ENCODE measurements at places on chromosomes 7 and 10.
A peak's percentile ranks its signal among the peaks of the same experiment; 100 is the strongest.

- peaks cover 5% of the 10 kb centered on the region for H3K27me3 ChIP-seq
- no peak overlapping the region for H3K27ac ChIP-seq
- DNase-seq = no peak
Measured at GRCh38 chr10:13868528-13869294, 281.9 kb downstream of the PRPF18 start.

- H3K27ac ChIP-seq = no peak overlapping the region
- H3K4me3 ChIP-seq = no peak overlapping the region
- DNase-seq = no peak
- H3K4me1 ChIP-seq = no peaks in the 10 kb centered on the region
- no peaks in the 10 kb centered on the region for H3K27me3 ChIP-seq
Measured at GRCh38 chr7:66804001-66804400, 63.5 kb downstream of the RABGEF1 start.

DNA sequence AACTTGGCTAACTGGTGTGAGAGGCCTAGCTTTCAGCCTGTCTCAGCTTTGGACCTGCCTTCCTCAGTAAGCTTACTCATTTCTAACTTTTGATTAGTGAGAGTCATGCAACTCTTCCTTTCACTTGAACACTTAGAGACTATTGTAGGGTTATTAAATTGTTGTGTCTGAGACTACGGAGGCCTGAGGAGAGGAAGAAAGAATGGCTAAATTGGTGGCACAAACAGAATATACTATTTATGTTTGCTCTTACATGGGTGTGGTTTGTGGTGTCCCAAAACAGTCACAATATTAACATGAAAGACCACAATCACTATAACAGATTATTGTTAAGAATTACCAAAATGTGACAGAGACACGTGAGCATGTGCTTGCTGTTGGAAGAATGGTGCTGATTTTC, 82.1 kb downstream of the TRIM24 start:
- H3K4me3 ChIP-seq = no peak overlapping the region
- no peaks in the 10 kb centered on the region for H3K27me3 ChIP-seq
- no peak for DNase-seq
- H3K27ac ChIP-seq = no peak overlapping the region
- H3K4me1 ChIP-seq = no peaks in the 10 kb centered on the region

GRCh38 chr10:69434169-69434568, 17.1 kb upstream of the TSPAN15 start:
- H3K36me3 ChIP-seq = no peaks in the 10 kb centered on the region
- H3K27me3 ChIP-seq = peaks cover 15% of the 10 kb centered on the region
- H3K27ac ChIP-seq = no peak overlapping the region
- no peak for DNase-seq

DNA sequence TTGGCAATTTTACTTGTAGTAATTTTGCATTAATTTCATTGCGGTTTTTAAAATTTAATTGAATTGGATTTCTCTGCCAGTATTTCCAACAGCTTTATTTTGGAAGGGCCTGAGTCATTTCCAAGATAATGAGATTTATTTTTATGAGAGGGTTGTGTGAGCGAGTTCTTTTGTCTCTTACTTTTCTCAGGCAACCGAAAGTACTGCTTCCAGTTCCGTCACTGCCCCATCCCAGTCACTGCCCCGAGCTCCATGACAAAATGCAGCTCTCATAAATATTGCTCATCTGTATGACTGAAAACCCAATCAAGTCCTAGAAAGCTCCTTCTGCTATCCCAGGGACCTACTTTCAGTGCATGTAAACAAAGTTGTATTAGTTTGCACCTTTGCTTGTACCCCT, 468.4 kb upstream of the SEMA3D start:
- no peak overlapping the region for H3K4me3 ChIP-seq
- H3K27ac ChIP-seq = no peak overlapping the region
- no peaks in the 10 kb centered on the region for H3K36me3 ChIP-seq
- DNase-seq = no peak
- H3K27me3 ChIP-seq = no peaks in the 10 kb centered on the region

GRCh38 chr10:32489158-32489557, 43.2 kb downstream of the CCDC7 start:
- peaks cover 52% of the 10 kb centered on the region for H3K36me3 ChIP-seq
- no peak overlapping the region for H3K4me3 ChIP-seq
- peaks cover 5% of the 10 kb centered on the region for H3K4me1 ChIP-seq
- DNase-seq = no peak

GRCh38 chr7:41912851-41913567, 210.1 kb upstream of the INHBA start:
- H3K36me3 ChIP-seq = no peaks in the 10 kb centered on the region
- H3K4me3 ChIP-seq = no peak overlapping the region
- no peak overlapping the region for H3K27ac ChIP-seq
- no peaks in the 10 kb centered on the region for H3K27me3 ChIP-seq
- DNase-seq = no peak
- H3K4me1 ChIP-seq = peaks cover 7% of the 10 kb centered on the region

GRCh38 chr7:131835141-131835540, 278.7 kb upstream of the PODXL start:
- no peaks in the 10 kb centered on the region for H3K4me1 ChIP-seq
- peaks cover 5% of the 10 kb centered on the region for H3K27me3 ChIP-seq
- H3K36me3 ChIP-seq = no peaks in the 10 kb centered on the region
- H3K4me3 ChIP-seq = no peak overlapping the region
- H3K27ac ChIP-seq = no peak overlapping the region
- no peak for DNase-seq

DNA sequence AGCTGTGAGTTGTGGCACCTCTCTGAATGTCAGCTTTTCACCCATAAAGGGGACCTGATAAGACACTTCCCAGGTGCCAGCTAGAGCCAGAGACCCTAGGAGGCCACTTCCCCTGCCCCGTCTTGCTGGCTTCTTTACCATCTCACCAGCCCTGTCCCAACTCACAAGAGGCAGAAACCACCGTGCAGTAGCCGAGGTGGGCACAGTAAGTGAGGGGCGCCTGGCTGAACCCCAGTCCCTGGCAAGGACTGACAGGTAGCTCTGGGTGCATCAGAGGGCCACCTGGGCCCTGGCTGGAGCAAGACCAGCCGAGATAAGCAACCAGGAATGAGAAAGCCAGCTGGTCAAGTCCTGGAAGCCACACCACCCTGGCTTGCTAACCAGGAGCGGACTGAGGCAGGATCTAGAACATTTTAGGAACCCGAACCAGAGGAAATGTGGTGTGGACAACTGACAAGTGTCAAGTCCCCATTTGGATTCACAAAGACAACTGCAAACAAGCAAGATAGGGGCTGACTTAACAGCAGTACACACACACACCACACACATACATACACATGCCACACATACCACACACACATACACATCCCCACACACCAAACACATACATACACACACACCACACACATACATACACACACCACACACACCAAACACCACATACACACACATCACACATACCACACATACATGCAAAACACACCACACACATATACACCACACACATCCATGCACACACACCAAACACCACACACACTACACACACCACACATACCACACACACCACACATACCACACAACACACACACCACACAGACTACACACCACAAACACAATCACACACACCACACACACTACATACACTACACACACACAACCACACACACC, 20.8 kb downstream of the OGDHL start:
- no peak for DNase-seq
- no peak overlapping the region for H3K4me3 ChIP-seq
- no peaks in the 10 kb centered on the region for H3K36me3 ChIP-seq
- H3K4me1 ChIP-seq = no peaks in the 10 kb centered on the region

GRCh38 chr10:123017421-123018165, 8.8 kb downstream of the ACADSB start:
- H3K27me3 ChIP-seq = no peaks in the 10 kb centered on the region
- no peak overlapping the region for H3K27ac ChIP-seq
- H3K4me1 ChIP-seq = peaks cover 3% of the 10 kb centered on the region

- H3K27ac ChIP-seq = no peak overlapping the region
- no peak for DNase-seq
- H3K4me3 ChIP-seq = no peak overlapping the region
- peaks cover 6% of the 10 kb centered on the region for H3K4me1 ChIP-seq
- peaks cover 3% of the 10 kb centered on the region for H3K27me3 ChIP-seq
Measured at GRCh38 chr10:110558041-110558440, 9.5 kb upstream of the SMC3 start.

- H3K4me1 ChIP-seq = no peaks in the 10 kb centered on the region
- H3K4me3 ChIP-seq = no peak overlapping the region
- H3K27me3 ChIP-seq = peaks cover 9% of the 10 kb centered on the region
- H3K27ac ChIP-seq = no peak overlapping the region
- DNase-seq = no peak
Measured at GRCh38 chr7:31020161-31020560, 31.9 kb upstream of the ADCYAP1R1 start.

GRCh38 chr10:63241841-63242281, 108.7 kb downstream of the NRBF2 start:
- H3K36me3 ChIP-seq = peaks cover 17% of the 10 kb centered on the region
- no peak for DNase-seq
- no peaks in the 10 kb centered on the region for H3K27me3 ChIP-seq
- peak overlapping the region; percentile 67 for H3K27ac ChIP-seq

GRCh38 chr7:138125598-138126111, 49.4 kb downstream of the AKR1D1 start:
- H3K4me3 ChIP-seq = no peak overlapping the region
- DNase-seq = no peak
- H3K27me3 ChIP-seq = no peaks in the 10 kb centered on the region
- no peaks in the 10 kb centered on the region for H3K36me3 ChIP-seq

GRCh38 chr7:98221611-98222532, 10.6 kb downstream of the BHLHA15 start:
- H3K27me3 ChIP-seq = no peaks in the 10 kb centered on the region
- H3K4me1 ChIP-seq = peaks cover 19% of the 10 kb centered on the region
- H3K27ac ChIP-seq = no peak overlapping the region
- H3K36me3 ChIP-seq = peaks cover 22% of the 10 kb centered on the region
- no peak for DNase-seq

GRCh38 chr10:91115618-91116390, 104.7 kb upstream of the PCGF5 start:
- H3K27me3 ChIP-seq = no peaks in the 10 kb centered on the region
- no peak overlapping the region for H3K4me3 ChIP-seq
- no peak for DNase-seq
- H3K4me1 ChIP-seq = peaks cover 2% of the 10 kb centered on the region
- H3K36me3 ChIP-seq = no peaks in the 10 kb centered on the region

GRCh38 chr10:125538947-125539731, 143.8 kb downstream of the TEX36 start:
- peaks cover 3% of the 10 kb centered on the region for H3K27me3 ChIP-seq
- no peak for DNase-seq
- H3K4me3 ChIP-seq = no peak overlapping the region
- H3K4me1 ChIP-seq = no peaks in the 10 kb centered on the region
- no peak overlapping the region for H3K27ac ChIP-seq

- H3K36me3 ChIP-seq = no peaks in the 10 kb centered on the region
- H3K4me3 ChIP-seq = no peak overlapping the region
- no peak overlapping the region for H3K27ac ChIP-seq
- H3K27me3 ChIP-seq = peaks cover 5% of the 10 kb centered on the region
Measured at GRCh38 chr10:17787087-17787961, 21.8 kb upstream of the MRC1 start.
